ENCODE measurements at places on chromosomes 1 and 21.

GRCh38 chr1:13996334-13996733 lies 296.3 kb downstream of the PRDM2 start:
- DNase-seq = no peak

DNA sequence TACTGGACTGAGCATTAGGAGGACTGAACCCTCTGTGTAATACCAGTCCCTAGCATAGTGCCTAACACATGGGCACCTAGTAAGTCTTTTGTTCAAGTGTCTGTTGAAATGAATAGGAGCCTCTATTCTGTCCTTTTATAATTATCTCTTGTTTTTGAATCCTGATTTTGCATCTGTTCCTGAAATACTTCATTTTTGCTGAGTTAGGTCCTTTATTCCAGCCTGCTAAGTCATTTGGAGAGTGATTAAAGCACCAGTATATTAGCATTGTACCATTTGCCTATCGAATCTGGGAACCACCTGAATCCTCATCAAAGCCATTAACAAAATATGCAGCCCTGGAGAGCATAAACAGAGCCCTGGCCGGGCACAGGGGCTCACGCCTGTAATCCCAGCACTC lies 32.3 kb downstream of the YARS1 start:
- no peak for DNase-seq

DNA sequence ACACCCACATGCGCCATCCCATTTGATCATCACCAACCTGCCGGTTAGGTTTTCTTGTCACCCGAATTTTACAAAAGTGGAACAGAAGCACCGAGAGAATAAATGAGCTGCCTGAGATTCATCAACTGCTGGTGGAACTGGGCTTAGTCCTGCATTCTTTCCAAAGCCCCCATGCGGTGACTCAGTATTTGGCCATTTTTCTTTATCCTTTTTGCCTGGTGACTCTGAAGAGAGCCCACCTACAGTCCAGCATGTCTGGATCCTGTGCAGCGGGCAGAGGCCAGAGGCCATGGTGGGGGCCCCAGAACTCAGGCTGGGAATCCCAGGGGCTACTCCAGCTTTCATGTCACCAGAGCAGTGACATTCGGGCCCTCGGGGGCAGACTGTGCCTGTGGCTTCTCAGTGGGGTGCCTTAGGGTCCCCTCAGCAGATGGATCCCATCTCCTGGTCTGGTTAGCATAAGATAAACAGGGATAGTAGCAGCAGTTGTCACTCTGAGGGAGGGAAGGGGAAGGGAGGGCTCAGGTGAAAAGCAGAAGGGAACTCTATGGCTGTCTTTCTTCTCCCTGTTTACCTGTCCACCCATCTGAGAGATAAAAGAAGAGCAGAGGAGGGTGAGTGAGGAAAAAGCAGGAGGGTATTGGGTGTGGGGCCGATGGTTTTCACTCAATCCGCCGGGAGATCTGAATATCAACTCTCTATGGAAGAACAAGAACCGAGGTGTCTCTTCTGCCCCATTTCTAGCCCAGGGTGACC lies 63.2 kb downstream of the KIF26B start:
- no peak for DNase-seq

GRCh38 chr1:177732178-177732577 lies 237.7 kb downstream of the SEC16B start:
- no peak for DNase-seq

DNA sequence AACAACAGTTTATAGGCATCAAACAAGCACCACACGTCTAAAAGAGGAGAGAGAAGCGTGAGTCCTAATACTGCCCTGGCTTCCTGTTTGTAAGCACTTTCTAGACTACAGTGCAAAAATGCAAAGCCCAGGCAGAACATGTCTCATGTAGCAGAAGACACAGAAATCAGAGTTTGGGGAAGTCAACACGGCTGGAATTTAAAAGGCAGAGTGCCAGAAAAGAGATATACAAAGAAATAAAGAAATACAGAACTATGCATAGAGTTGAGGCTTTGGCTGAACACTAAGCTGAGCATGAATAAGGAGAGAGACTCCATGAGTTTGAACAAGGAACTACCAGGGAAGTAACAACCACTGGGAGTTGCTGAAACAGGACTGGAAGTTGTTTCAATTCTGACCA lies 566.6 kb upstream of the NR5A2 start:
- DNase-seq = peak; percentile 22

DNA sequence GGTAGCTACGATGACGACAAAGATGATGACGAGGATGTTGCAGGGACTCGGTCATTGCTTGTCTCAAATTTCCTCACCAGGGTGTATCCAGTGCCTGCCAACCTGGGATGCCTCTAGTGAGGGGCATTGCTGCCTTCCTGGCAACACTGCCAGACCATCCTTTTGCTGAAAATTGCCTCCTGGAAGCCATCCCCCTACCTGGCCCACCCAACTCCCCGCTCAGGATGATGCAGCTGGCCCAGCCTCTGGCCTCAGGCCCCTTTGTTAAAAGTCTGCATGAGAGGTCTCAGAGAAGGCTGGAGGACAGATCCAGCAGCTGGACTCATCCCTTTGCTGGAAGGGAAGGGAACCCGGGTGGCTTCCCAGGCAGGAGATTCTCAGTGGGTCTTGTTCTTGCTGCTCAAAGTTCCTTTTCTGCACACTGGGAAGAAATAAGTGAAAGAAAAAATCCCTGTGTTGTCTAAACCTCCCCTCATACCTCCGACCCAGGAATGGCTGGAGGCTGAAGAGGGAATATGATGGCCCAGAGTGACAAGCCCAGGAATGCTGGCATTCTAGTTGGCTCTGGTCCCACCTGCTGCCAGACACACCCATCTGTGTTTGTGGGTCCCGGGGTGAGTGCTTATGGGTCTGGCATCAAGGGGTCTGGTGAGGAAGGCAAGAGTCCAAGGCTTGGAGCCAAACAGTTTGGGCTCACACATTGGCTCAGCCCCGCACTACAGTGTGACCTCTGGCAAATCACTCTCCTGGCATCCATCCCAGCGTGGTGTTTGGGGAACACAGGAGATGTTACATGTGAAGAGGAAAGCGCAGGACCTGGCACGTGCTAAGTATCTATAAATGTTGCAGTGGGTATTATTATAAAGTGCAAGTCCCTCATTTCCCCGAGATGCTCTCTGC lies 6.7 kb upstream of the FNDC5 start:
- no peak for DNase-seq

DNA sequence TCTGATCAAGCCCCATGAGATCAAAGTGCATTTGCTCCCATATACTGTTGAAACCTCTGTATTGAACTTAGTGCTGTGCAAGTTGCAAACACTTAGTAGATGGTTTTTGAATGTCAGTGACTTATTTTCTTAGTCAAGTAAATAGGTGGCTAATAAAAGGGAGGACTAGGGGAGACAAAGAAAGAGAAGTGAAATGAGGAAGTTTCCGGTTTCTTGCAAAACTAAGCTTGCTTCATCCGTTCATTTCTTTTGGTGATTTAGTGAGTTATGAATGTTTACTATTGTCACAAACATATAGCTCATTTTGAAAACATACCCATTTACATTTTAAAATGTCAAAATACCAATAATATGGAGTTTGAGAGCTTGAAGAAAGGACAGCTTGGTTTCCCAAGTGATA lies 23.0 kb downstream of the ADAMTS5 start:
- no peak for DNase-seq

- DNase-seq = peak; percentile 60
Measured at GRCh38 chr1:61171974-61172373, 89.6 kb downstream of the NFIA start.

GRCh38 chr1:38565020-38565491 lies 294.5 kb downstream of the RRAGC start:
- no peak for DNase-seq

DNA sequence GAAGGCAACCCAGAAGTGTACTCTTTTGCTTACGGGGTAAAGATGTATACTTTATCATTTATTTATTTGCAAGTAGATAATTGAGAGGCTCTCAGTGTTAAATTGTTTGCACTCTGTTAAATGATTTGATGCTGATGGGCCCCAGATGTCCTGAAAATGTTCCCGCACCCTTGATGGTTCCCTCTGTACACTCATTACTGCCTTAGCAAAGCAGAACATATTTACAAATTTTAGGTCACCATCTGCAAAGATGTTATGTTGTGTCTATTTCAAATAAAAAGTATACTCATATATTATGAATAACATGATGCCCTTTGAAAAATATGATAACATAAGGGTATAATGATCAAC lies 240.5 kb upstream of the SNX7 start:
- no peak for DNase-seq

- no peak for DNase-seq
Measured at GRCh38 chr1:11498956-11499594, 20.1 kb downstream of the DISP3 start.

- DNase-seq = no peak
Measured at GRCh38 chr1:234924450-234925355, 203.9 kb downstream of the TOMM20 start.

DNA sequence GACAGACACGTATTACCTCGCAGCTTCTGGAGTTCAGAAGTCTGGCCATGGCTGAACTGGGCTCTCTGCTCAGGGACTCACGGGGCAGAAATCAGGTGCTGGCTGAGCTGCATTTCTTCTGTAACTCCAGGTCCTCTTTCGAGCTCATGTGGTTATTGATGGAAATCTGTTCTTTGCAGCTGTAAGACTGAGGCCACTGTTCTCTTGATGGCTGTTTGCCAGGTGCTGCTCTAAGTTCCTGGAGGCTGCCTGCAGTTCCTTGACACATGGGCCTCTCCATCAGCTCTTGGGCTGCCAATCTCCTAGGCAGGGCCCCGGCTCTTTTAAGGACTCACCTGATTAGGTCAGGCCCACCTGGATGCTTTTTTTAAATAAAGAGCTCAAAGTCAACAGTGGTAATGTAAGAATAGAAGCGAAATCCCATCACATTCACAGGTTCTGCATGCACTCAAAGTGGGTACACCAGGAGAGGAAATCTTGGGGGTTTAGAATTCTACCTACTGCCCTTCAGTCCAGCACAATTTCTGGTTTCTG lies 139.1 kb downstream of the KAZN start:
- no peak for DNase-seq

DNA sequence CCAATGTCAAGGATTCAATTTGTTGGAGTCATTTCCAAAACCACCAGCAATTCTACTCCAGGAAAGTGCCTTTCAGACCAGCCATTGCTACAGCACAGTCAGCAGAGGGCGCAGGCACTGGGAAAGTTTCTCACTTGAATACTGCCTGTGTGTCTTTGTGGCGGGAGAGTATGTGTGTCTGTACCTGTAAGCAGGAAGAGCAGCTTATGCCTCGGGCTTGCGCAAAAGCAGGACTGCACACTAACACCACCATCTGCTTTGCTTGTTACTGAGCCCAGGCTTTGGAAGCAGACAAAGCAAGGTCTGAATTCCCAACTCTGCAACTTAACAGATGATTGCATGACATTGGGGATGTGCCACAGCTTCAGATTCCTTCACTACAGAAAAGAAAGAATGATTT lies 7.0 kb upstream of the CTSE start:
- DNase-seq = peak; percentile 63

GRCh38 chr1:113769601-113769970 lies 10.3 kb upstream of the PHTF1 start:
- DNase-seq = no peak

All from fibroblast of skin of right biceps (primary cell).